ENCODE measurements at places on chromosomes 13 and 19. TPM values are rescaled to one million over a fixed set of nuclear protein-coding genes. Genes with fewer than 3 reads are reported as not detected.
A peak's percentile ranks its signal among the peaks of the same experiment; 100 is the strongest.

Gene PPP2R1A
- 215 TPM for total RNA-seq

Gene ZNF606
- total RNA-seq: 6.4 TPM

GRCh38 chr19:48659768-48660167 is 13.0 kb downstream of the NTN5 start:
- no peak overlapping the region for H3K4me3 ChIP-seq
- H3K27me3 ChIP-seq: peaks cover 5% of the 10 kb centered on the region
- no peaks in the 10 kb centered on the region for H3K36me3 ChIP-seq
- peaks cover 9% of the 10 kb centered on the region for H3K4me1 ChIP-seq
- no peak overlapping the region for H3K27ac ChIP-seq
- DNase-seq: no peak

DNA sequence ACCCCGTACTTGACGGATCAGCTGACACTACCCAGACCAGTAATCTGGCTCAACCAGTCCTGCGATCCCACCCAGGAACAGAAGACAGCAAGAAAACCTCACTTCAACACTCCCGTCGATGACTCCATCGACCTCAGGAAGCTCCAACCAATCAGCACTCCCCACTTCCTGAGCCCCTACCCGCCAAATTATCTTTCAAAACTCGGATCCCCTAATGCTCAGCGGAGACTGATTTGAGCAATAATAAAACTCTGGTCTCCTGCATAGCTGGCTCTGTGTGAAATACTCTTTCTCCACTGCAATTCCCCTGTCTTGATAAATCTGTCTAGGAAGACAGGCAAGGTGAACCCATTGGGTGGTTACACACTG is 1.2 kb downstream of the LSM4 start:
- peak overlapping the region; percentile 93 for H3K27ac ChIP-seq
- no peak for DNase-seq
- peaks cover 59% of the 10 kb centered on the region for H3K4me1 ChIP-seq

- no peak overlapping the region for H3K27ac ChIP-seq
- no peak for DNase-seq
- no peaks in the 10 kb centered on the region for H3K36me3 ChIP-seq
- H3K27me3 ChIP-seq: no peaks in the 10 kb centered on the region
- H3K4me1 ChIP-seq: no peaks in the 10 kb centered on the region
Measured at GRCh38 chr13:90690458-90691080, 656.9 kb upstream of the MIR17HG start.
